ENCODE measurements at places on chromosomes 2 and 18. TPM values are rescaled to one million over a fixed set of nuclear protein-coding genes. Genes with fewer than 3 reads are reported as not detected.

The CPLX4 gene
- total RNA-seq = not detected

The TSGA10 gene
- total RNA-seq = 4.6 TPM

The LAMA3 gene
- 44.8 TPM for total RNA-seq

The PPM1G gene
- 170 TPM for total RNA-seq

The RBM43 gene
- total RNA-seq = 3.6 TPM

The DAPL1 gene
- not detected for total RNA-seq

Measured in A549 treated with CORT108297 at 1 μM for 4 hours (cell line).